ENCODE measurements at places on chromosomes 2 and 18.

GRCh38 chr2:117127680-117128079 lies 686.8 kb upstream of the DDX18 start:
- no peak for DNase-seq

DNA sequence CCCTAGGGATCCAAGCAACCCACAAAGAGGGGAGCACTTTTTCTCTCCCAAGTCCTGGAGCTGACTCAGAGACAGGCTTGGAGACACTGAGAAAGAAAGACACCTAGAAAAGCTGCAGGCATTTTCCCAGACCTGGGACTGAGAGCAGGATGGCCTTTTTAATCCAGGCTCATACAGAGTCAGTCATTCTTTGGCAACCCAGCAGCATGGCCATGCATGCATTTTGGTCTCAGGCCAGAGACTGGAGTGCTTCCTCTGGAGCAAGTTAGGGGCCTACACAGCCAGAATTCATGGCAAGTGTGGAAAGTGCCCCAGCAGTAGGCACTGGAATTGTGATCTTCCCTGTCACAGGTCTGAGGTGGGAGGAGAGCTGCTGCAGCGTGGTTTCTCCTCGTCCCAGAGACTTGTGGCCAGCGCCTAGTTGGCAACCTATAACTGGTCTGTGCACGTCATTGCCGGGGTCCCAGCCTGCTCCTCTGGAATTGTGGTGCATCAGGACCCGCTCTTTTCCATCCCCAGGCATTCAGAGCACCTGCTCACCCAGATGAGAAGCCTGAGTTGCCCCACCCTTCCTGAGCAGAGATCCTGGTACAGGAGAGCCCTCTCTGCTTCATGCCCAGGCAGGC lies 231.9 kb upstream of the RAB6C start:
- no peak for DNase-seq

DNA sequence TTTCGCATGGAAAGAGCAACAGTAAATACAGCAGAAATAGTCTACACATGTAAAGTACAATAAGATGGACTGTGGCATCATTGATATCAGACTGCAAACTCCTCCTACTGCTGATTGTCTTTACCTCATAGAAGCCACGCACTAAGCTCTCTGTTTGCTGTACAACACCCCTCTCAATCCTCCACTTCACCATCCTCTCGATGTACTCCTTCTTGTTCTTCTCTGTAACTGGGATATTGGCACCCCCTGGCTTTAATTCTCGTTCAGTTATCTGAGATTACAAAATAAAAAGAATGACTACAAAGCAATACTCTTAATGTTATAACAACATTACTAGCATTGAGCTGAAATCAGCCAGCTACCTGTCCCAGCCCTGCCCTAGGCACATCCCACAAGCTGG lies 49.3 kb upstream of the STK17B start:
- no peak for DNase-seq

GRCh38 chr2:96680561-96681141 lies 38.1 kb downstream of the FER1L5 start:
- DNase-seq, result no peak

GRCh38 chr2:151380580-151381235 lies 23.3 kb downstream of the TNFAIP6 start:
- no peak for DNase-seq

Measured in stromal cell of bone marrow (primary cell).